ENCODE measurements at places on chromosomes 1 and 21.

GRCh38 chr1:66335859-66336640, 197.9 kb upstream of the SGIP1 start:
- DNase-seq, result no peak

DNA sequence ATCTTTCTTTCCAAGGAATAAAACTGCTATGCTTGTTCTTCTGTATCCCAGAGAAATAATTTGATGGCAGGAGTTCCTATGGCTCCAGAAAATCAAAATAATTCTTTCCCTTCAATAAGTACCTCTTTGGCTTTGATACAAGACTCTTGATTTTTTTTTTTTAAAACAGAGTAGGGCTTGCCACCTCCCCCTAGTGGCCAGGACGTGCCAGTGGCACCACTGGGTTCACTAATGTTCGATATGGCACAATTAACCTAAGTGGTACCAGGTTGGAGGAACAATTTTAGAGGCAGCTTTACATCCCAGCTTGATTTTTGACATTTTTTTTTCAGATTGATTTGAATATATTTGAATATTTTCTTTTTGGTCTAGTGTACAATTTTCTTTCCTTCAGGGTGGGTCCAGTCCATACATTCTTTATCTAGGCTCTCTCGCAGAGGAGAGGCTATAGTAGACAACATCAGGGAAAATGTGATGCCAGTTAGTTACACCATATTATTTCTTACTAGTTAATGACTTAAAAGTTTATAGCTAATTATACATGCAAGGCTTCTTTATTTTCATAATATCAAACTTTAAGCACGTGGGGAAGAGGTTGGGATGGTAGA, 330.9 kb downstream of the S1PR1 start:
- no peak for DNase-seq

GRCh38 chr21:25561668-25562641, 45.3 kb downstream of the MRPL39 start:
- DNase-seq, result peak; percentile 7

- DNase-seq, result no peak
Observed at GRCh38 chr1:242086706-242087105, 87.8 kb upstream of the MAP1LC3C start.

GRCh38 chr1:236810018-236810417, 14.9 kb downstream of the MTR start:
- no peak for DNase-seq

- no peak for DNase-seq
Observed at GRCh38 chr1:232440325-232441035, 189.5 kb downstream of the SIPA1L2 start.

DNA sequence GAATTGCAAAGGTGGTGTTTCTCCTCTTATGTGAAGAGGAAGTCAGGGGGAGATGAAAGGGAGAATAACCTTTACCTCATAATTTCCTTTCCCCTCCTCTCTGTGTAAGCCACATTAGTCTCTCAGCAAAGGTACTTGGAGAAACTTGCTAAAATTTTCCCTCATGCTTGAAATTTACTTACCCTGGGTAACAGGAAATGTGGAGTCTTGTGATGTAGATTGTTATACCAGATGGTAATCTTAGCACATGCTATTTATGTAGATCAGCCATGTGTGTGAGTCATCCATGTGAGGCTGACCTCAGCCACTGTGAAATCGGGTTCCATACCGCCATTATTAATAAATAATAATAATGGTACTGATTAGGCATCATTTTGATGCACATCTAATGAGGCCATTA, 128.4 kb downstream of the TGFB2 start:
- no peak for DNase-seq

GRCh38 chr1:196677781-196678509, 26.1 kb downstream of the CFH start:
- no peak for DNase-seq

DNA sequence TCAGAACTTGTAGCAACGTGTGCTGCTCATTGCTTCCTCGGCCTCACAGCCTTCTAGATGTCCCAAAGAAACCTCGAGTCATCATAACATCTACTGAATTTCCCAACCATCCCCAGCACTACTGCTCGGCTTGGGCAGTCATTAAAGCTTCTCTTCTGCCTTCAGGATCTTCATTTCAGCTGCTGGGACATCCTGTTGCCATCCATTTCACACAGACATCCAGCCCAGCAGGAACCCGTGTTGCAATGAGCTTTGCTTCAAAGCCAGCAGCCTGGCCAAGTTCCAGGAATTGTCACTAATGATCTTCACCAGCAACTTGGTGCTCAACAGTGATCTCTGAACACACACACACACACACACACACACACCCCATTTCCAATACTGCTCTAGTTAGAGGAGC, 18.5 kb downstream of the WLS start:
- DNase-seq, result no peak

DNA sequence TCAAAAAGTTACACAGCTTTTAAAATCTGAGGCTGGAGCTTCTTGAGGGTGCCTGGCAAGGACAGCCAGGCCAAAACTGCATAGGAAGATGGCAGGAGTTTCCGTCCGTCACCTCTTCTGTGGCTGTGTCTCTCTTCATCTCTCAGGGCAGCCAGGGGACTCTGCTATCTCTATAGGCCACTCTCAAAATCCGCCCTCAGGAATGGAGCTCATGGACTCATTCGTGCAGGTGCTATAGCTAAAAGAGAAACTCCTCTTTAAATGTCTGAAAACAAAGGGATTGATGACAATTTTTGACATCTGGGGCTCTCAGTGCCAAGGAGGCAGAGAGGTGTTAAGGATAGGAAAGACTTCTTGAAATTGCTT, 27.2 kb downstream of the OVAAL start:
- no peak for DNase-seq

GRCh38 chr1:114105421-114105979, 48.2 kb downstream of the SYT6 start:
- DNase-seq, result no peak

Measured in cerebellum (tissue), 4 donors.